SJCRH30 (cell line): ENCODE measurements at places on chromosomes 4 and X.

GRCh38 chr4:185017964-185018772 lies at the start of gene HELT:
Gene HELT, plus strand, starts transcription at chr4:185018490. Its CDS starts 439 bp downstream, at chr4:185018929.
- no peak for DNase-seq

DNA sequence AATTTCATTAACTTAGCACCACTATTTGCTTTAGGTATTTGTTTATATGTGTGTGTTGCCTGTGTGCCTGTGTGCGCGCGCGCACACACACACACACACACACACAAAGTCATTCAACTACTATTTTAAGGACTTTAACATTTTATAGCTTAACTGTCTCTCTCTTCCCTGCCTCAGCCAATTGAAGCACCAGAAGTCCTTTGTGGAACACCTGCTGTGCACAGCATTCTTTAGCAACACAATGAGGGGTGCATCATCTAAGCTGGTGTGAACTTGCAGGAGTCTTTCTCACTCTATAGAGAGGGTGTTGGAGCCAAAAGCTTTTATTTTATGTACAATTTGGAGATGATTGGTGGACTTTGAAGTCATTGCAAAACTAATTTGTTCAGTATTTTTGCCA lies 31.3 kb downstream of the SLIT2 start:
- DNase-seq: no peak

- peak; percentile 45 for DNase-seq
These were observed 162.7 kb upstream of the GALNTL6 start for GRCh38 chr4:171650543-171650942.

DNA sequence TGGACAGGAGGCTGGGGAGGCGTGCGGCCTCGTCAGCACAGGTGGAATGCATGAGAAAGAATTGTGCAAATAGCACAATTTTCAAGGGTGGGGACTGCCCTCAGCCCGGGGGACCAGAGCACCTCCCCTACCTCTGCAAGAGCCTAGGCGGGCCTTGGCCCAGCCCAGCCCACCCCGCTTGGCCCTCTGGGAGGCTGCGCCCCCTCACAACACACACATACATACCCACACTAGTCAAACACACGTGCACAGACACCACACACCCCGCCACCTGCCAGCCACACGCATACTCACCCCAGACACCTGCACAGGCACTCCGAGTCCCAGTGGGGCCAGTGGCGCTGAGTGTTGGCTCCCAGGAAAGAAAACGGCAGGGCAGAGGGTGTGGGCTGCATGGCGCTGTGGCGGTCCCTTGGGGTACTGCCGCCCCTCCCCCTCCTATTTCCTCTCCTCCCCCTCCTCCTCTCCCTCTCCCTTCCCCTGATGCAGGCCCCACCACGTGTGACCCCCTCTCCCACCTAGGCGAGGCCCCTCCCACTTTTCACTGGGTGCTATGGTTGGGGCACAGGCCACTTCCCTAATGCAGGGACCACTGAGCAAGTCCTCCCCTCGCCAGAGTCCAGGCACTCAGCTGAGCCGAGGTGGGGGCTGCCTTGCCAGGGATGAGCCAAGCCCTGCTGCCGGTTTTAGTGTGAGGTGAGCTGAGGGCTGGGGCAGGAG lies 84.5 kb downstream of the FAM53A start:
- DNase-seq: no peak

GRCh38 chrX:74351760-74352159 lies 47.8 kb downstream of the ZCCHC13 start:
- no peak for DNase-seq

- no peak for DNase-seq
These were observed 69.7 kb downstream of the CXXC4 start for GRCh38 chr4:104424989-104425388.

DNA sequence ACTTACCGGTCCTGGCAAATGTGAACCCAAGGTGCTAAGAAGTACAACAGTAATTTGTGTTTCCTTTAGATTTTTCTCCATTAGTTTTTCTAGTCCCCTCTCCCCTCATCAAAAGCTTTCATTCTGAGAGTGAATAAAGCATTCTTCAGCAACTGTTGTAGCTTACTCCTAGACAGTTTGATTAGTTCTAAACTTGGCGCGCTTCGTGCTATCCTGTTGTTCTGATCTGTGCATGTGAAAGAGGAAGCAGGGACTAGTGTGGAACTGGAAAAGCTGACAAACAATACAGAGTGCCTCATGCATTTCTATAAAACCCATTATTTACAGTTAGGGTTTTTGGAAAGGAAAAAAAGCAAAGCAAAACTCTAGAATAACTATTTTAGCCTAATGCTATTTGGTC lies 556.9 kb upstream of the SLIT2 start:
- DNase-seq: peak; percentile 6

DNA sequence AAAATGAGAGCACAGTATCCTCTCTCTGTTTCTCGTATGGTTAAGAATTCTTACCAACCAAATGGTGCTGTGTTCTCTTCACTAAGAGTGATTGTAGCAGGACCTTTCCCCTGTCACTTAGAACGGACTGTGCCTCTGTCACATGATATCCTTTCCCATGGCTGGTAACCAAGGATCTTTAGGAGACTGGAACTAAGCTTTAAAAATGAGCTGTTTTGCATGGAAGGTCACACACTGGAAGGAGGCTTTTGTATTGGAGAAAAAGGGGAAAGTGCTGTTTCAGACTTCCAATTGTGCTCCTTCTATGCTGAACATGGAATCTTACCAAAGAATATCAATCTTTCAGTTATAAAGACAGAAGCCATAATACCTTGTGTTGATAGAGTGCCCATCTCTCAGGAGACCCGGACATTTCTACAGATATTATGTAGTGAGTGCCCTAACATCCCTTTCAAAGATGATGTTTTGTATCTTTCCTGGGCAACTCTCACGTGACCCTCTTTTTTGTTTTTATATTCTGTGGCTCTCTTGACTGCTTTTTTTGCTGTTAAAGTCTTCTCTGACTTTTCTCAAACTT lies 148.6 kb downstream of the SLC4A4 start:
- DNase-seq: no peak

DNA sequence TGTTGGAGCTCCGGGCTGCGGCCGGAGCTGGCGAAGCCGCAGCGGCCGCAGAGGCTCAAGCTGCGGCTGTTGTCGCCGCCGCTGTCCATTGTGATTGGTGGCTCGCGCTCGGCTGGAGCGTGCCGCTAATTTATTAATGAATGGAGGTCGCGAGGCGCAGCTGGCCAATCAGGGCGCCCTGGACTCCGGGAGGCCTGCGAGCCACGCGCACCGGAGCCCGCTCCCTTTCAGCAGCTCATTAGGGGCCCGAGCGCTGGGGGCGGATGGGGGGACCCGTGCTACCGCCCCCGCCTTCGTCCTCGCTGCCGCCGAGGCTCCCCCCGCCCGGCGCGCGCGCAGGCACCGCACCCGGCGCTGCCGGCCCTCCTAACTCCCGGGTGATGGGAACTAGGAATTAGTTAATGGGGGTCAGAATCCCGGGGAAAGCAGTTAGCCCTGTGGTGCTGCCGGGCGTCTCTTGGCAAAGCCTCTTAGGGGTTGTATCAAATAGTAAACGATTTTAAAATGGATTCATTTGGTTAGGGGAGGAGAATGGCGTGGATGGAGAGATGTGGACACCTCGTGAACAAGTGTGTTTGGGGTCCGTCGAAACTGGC lies 589 bp upstream of the NEUROG2 start:
- peak; percentile 79 for DNase-seq

- DNase-seq: peak; percentile 40
These were observed 860.9 kb upstream of the LCORL start for GRCh38 chr4:18882468-18882867.

GRCh38 chr4:84220990-84221389 lies 278.1 kb downstream of the NKX6-1 start:
- DNase-seq: no peak

DNA sequence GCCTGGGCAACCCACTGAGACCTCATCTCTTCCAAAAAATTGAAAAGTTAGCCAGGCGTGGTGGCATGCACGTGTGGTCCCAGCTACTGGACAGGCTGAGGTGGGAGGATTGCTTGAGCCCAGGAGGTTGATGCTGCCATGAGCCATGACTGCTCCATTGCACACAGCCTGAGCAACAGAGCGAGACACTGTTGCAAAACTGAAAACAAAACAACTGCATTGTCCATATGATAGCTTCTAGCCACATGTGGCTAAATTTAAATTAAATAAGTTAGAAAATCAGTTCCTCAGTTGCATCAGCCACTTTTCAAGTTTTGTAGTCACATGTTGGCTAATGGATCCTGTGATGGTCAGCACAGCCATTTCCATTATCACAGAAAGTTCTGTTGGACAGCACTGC lies 67.9 kb downstream of the GAB1 start:
- DNase-seq: no peak

- no peak for DNase-seq
These were observed 175.1 kb downstream of the PARM1 start for GRCh38 chr4:75107755-75108612.

GRCh38 chrX:78945186-78945912 lies at the start of gene P2RY10:
Gene P2RY10, plus strand, starts transcription at chrX:78945391. Its CDS starts 15,130 bp downstream, at chrX:78960521.
- DNase-seq: no peak

- DNase-seq: no peak
These were observed 53.5 kb downstream of the CHST7 start for GRCh38 chrX:46627062-46627461.

GRCh38 chr4:176137631-176138030 lies 57.8 kb downstream of the SPATA4 start:
- no peak for DNase-seq

GRCh38 chrX:56764975-56765791 lies 36.1 kb downstream of the NBDY start:
- DNase-seq: no peak

DNA sequence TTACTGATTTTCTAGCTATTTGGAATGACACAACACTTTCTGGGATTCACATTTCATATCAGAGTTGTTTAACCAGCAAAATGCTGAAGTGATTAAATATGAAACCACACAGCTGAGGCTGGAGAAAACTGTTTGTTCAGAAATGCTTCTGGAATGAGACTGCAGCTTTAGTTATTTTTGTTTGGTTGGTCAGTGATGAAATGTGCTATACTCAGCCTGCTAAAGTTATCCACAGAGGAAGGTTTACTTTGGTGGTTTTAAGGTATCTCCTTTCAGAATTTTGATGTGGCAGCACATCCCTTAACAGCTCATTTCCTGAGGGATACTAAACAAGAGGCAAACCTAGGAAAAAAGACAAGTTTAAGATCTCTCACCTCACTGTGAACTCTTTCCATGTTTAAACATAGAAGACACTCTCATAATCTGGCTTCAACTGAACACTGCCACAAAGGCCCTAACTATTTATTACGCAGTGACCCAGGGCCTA lies 106.6 kb upstream of the PDE5A start:
- DNase-seq: no peak

- DNase-seq: no peak
These were observed 21.3 kb upstream of the FTHL17 start for GRCh38 chrX:31092970-31093638.

- DNase-seq: no peak
These were observed 4.8 kb downstream of the CPE start for GRCh38 chr4:165383591-165384073.

DNA sequence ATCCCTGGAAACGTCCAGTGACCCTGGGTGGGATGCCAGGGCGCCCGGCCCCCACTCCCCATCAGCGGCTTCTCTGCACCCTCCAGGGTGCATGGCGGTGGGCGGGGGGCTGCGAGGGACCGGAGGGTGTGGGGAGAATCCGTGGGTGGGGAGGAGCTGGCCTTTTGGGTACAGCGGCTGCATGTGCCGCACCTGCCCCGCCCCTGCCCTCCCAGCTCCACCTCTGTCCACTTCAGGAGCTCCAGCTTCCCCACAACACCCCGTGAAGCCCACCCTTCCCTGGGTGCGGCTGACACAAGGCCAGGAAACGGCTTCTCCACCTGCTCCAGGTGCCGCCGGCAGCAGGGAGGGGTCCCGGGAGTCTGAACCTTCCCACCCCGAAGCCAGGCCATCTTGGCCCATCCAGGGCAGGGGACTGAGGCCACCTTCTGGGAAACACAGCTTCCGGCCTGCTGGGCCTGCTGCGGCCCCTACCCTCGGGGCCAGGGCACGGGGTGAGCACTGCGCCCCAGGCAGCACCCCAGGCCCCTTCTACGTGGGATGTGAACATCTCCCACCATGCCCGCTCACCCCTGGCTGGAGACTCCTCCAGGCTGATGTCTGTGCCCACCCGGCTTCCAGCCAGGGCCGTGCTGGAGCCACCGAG lies 34.6 kb downstream of the CPLX1 start:
- no peak for DNase-seq

GRCh38 chrX:64206556-64207162 lies 1.2 kb upstream of the AMER1 start:
- peak; percentile 52 for DNase-seq

GRCh38 chr4:87391576-87392054 lies 627 bp upstream of the HSD17B11 start:
- DNase-seq: no peak

DNA sequence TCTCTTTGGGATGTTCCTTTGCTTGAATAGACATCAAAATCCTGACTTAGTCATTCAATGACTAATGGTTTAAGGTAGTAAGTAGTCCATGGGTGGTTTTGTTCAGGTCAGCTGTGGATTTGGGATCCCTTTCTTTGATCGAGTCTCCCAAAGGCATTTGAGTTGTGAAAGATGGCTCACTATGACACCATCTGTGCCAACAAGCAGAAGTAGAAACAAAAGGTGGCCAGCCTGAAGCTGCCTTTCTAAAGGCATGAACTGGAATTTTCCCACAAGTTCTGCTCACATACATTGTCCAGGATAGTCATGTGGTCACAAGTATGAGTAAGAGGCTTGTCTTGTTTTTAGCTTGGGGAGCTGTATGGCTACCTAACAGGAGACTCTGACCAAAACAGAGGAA lies 129.9 kb downstream of the CCNG2 start:
- no peak for DNase-seq

- DNase-seq: no peak
These were observed 17.7 kb downstream of the MND1 start for GRCh38 chr4:153362184-153362583.

- DNase-seq: no peak
These were observed 42.5 kb upstream of the MAP9 start for GRCh38 chr4:155419266-155419665.

DNA sequence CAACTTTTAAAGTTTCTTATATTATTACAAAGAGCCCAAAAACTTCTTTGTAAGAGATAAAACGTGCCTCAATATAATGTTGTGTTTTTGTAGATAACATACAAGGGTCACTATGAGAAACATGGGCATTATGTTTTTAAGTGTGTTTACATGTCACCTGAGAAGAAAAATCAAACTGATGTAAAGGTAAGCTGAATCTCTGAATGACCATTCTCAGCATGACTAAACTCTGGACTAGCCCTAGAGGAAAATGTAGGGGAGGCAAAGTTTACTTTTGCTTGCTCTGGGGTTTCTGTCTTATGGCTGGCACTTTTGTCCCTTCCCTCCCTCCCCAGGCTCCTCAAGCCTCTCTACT lies 6.8 kb downstream of the MEPE start:
- DNase-seq: no peak

GRCh38 chrX:129641941-129642340 lies 12.8 kb downstream of the APLN start:
- peak; percentile 51 for DNase-seq

- no peak for DNase-seq
These were observed 671.8 kb downstream of the PCDH7 start for GRCh38 chr4:31391976-31392375.
